Neuronal stem cell (in vitro differentiated cells): ENCODE measurements at places on chromosomes 11 and 22.

GRCh38 chr11:85182441-85183387, 444.4 kb downstream of the DLG2 start:
- peak; percentile 23 for DNase-seq

DNA sequence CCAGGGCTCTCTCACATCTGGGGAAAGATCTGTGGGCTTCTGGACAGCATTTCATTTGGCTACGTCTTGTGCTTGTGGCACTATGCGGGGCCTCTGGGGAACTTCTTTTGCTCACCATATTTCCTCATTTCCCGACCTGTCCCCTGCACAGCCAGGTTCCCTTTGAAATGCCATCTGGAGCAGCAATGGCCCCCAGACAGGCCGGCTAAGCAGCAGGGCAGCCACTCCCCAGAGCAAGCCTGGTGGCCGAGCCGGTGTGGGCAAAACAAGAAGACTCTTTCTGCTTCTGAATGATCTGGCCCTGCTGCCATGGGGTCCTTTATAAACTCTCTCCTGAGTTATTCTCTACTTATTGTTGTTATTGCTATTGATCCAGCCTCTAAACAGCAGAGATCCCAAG, 190.7 kb upstream of the NECTIN1 start:
- no peak for DNase-seq

- no peak for DNase-seq
Observed at GRCh38 chr11:79092791-79093353, 348.0 kb downstream of the TENM4 start.

GRCh38 chr11:3882655-3883054, 27.2 kb downstream of the STIM1 start:
- DNase-seq, result no peak

- no peak for DNase-seq
Observed at GRCh38 chr11:64516226-64516625, 74.8 kb upstream of the SLC22A12 start.

- DNase-seq, result no peak
Observed at GRCh38 chr11:82403640-82404305, 329.9 kb downstream of the FAM181B start.

GRCh38 chr11:48900131-48900800, 83.4 kb downstream of the TRIM51G start:
- no peak for DNase-seq

DNA sequence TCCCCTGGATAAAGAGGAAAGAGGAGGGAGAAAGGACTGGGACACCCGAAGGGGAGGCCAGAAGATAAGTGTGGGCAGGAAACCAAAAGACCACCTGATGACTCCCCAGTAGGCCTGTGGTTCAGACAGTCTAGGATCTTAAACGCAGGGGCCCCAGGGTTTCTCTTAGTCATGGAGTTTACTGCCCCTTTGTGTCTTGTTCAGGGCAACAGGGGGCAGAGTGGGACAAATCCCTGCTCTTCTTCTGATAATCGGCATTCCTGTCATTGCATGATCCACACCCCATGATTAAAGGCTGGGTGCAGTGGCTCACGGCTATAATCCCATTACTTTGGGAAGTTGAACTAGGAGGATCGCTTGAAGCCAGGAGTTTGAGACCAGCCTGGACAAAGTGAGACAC, 4.7 kb upstream of the TMPRSS13 start:
- no peak for DNase-seq

DNA sequence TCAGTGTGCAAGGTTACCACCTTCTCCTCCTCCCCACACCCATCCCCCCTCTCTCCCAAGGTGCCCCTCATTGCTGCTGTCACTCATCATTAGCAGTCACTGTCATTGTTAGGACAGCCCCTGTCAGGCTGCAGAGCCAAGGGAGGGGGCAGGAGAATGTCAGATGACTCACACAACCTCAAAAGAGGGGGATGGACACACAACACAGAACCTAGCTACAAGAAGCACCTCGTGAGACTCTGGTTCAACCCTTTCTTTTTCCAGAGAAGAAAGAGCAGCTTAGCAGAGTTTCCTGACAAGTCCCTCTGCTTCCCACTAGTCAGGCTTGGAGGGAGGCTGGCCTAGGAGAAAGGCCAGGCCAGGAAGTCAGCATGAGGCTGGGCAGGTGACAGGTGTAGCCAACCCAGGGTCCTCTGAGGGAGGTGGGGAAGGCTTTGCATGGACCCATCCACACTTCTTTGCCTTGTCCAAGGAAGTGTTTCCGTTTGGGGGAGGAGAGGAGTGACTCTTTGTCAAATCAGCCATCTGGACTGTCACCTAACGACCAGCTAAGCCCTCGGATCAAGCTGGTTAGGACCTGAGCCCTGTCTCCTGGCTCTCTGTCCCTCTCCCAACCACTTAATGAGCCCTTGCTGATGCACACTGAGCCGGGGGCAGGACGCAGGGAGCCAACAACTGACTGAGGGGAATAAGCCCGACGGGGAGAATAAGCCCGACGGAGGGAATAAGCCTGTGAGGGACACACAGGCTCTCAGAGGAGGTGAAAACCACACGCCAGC, 18.3 kb downstream of the ADORA2A start:
- peak; percentile 46 for DNase-seq

GRCh38 chr11:34222030-34222429, 116.6 kb downstream of the NAT10 start:
- DNase-seq, result no peak

DNA sequence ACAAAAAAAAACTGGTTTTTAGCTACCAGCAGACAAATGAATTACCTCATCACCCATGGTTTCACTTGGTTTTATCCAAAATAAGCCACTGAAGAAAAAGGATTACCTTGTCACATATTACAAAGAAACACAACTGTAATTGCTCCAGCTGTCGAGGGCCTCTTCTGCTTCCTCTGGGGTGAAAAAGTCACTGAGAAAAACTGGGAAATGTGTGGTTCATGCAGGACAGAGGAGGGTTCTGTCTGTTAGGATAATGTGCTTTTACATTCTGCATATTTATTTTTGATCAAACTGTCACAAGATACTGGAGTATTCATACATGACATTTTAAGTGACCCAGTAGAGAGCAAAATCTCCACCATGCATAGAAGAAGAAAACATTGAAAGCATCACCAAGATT, 211.7 kb downstream of the NAV2 start:
- no peak for DNase-seq

DNA sequence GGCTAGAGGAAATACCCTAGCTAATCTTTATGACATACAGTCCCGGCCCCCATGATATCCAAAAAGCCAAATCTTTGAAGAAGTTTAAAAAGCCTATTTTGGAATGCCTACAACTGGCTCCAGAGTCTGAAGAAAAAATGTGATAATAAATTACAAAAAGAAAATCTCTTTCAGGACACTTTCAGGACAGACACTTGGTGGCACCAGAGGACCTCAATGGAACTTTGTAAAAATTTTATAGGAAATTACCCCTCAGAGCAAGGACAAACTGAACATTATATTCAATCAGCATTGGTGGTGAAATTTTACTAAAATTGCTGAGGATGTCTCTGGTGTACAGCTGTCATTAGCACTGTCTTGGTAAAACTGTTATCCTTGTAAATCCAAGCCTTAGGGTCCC, 81.0 kb downstream of the CCDC73 start:
- DNase-seq, result no peak

DNA sequence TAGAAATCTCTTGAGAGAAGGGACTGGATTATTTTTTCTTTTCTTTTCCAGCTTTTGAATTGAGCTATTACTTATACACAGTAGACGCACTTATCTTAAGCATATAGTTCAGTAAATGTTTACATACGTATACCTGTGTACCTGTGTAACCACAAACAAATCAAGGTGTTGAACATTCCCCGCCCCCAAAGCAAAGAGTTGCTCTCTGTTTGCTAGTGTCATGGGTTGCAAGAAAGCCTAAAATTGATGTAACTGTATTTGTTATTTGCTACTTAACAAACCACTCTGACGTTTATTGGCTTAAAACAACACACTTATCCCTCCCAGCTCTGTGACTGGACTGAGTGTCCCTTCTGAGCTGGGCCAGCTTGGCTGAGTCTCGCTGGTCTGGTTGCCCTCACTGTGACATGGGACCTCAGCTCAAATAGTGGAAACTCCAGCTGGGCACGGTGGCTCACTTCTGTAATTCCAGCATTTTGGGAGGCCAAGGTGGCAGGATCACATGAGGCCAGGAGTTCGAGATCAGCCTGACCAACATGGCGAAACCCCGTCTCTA, 25.4 kb upstream of the CABP2 start:
- no peak for DNase-seq

DNA sequence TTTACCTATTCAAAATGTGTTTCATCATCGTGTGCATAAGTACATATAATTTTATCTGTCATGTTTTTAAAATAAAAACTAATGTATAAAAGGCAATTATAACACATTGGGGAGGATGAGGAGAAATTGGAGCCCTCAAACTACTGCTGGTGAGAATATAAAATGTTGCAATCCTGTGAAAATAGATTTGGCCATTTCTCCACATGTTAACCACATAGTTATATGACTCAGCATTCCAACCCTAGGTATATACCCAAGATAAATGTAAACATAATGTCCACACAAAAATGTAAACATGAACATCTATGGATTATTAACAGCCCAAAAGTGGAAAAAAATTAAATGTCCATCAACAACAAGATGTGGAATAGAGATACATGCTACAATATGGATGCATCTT, 928.0 kb upstream of the FAT3 start:
- no peak for DNase-seq

DNA sequence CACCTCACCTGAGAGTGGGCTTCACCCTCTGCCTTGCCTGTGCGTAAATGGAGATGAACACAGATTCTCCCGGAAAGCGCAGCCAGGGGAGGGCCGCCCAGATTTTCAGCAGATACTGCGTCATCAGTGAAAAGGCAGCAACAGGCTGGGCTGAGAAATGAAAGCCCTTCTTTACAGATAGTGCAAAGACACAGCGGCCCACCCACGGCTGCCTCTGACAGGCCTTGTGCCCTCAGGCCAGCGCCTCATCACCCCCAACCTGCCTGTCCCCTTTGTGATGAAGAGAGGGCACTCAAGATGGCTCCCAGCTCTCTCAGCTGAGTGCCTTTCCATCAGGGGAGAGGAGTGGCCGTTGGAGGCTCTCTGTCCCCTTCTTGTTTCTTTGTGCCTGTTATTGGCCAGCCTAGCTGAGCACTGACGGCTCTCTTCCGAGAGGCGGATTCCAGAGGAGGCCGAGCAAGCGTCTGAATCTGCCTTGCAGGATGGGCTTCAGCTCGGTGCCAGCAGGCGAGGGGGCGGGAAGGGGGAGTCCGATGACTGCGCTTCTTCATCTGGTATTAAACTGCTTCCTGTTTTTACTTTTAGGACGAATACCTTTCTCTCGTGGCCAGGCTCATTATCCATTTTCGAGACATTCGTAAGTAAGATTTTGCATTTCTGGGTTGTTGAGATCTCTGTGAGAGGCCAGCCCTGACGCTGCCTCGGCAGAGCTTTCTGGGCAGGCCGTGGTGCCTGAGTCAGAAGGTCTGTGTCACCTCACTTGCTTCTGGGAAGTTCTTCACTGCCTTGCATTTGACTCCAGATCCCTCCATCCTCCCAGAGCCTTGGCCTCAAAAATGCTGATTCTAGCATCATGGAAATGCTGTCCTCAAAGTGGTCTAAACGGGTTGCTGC, 43.7 kb downstream of the MED15 start:
- no peak for DNase-seq

- no peak for DNase-seq
Observed at GRCh38 chr11:3736816-3737215, 60.5 kb downstream of the NUP98 start.
